Psoas muscle (tissue), 8 donors: ENCODE measurements at places on chromosomes 3 and 15. TPM values are rescaled to one million over a fixed set of nuclear protein-coding genes. Genes with fewer than 3 reads are reported as not detected.

GRCh38 chr15:45641999-45642932 lies 7.4 kb downstream of the SQOR start:
- H3K27ac ChIP-seq = peak overlapping the region; percentile 97
- no peaks in the 10 kb centered on the region for H3K27me3 ChIP-seq
- peak; percentile 45 for DNase-seq
- peaks cover 96% of the 10 kb centered on the region for H3K4me1 ChIP-seq
- H3K4me3 ChIP-seq = peak overlapping the region; percentile 6
- no peaks in the 10 kb centered on the region for H3K36me3 ChIP-seq

GRCh38 chr3:47578119-47578632 lies 489 bp downstream of the CSPG5 start:
- peak overlapping the region; percentile 72 for H3K4me3 ChIP-seq
- H3K27ac ChIP-seq = no peak overlapping the region
- DNase-seq = peak; percentile 18
- H3K4me1 ChIP-seq = peaks cover 4% of the 10 kb centered on the region

GRCh38 chr3:67509471-67510075 lies 144.8 kb downstream of the SUCLG2 start:
- peaks cover 19% of the 10 kb centered on the region for H3K4me1 ChIP-seq
- no peaks in the 10 kb centered on the region for H3K27me3 ChIP-seq
- no peak for DNase-seq
- H3K4me3 ChIP-seq = no peak overlapping the region
- H3K36me3 ChIP-seq = peaks cover 14% of the 10 kb centered on the region

- H3K27ac ChIP-seq = no peak overlapping the region
- H3K36me3 ChIP-seq = peaks cover 23% of the 10 kb centered on the region
- no peak for DNase-seq
- H3K4me1 ChIP-seq = peaks cover 7% of the 10 kb centered on the region
- H3K27me3 ChIP-seq = no peaks in the 10 kb centered on the region
Measured at GRCh38 chr3:45905755-45906154, 19.4 kb downstream of the CCR9 start.

DNA sequence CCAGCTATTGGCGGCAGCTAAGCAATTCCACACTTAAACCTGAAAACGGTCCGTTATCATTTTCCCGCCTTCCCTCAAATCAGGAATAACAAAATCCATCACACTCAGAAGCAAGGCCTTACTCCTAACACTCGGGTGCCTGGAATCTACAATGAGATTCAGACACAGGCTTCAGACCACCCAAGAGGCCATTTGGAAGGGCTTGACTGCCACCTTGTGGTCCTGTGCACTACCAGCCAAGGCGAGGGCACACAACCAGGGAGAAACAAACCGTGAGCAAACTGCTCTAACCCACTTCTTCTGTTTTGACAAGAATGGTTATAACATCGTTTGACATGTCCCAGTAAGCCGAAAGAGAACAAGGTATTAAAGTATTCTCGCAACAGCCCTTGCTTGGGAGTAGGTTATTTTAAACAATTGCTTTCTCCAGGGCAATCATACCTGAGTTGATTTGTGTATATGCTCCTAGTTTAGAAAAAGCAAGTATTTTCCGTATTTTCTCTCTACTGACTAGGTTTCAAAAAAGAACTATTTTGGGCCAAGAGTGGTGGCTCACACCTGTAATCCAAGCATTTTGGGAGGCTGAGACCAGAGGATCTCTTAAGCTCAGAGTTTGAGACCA lies 40.1 kb upstream of the TAFA4 start:
- H3K4me1 ChIP-seq = no peaks in the 10 kb centered on the region
- H3K4me3 ChIP-seq = no peak overlapping the region
- H3K27ac ChIP-seq = no peak overlapping the region
- peaks cover 7% of the 10 kb centered on the region for H3K36me3 ChIP-seq
- no peaks in the 10 kb centered on the region for H3K27me3 ChIP-seq

- no peaks in the 10 kb centered on the region for H3K36me3 ChIP-seq
- H3K27ac ChIP-seq = peak overlapping the region; percentile 89
- no peak overlapping the region for H3K4me3 ChIP-seq
- DNase-seq = peak; percentile 67
- H3K27me3 ChIP-seq = no peaks in the 10 kb centered on the region
- H3K4me1 ChIP-seq = peaks cover 92% of the 10 kb centered on the region
Measured at GRCh38 chr15:31360843-31361763, 34.5 kb downstream of the KLF13 start.

PLSCR2 gene
- total RNA-seq = not detected

RASL12 gene
- total RNA-seq = 2.5 TPM

GP9 gene
- not detected for total RNA-seq
